ENCODE measurements at places on chromosomes 16 and 17.

- DNase-seq, result peak; percentile 5
These were observed 850 bp downstream of the PPM1E start for GRCh38 chr17:58756246-58757161.

DNA sequence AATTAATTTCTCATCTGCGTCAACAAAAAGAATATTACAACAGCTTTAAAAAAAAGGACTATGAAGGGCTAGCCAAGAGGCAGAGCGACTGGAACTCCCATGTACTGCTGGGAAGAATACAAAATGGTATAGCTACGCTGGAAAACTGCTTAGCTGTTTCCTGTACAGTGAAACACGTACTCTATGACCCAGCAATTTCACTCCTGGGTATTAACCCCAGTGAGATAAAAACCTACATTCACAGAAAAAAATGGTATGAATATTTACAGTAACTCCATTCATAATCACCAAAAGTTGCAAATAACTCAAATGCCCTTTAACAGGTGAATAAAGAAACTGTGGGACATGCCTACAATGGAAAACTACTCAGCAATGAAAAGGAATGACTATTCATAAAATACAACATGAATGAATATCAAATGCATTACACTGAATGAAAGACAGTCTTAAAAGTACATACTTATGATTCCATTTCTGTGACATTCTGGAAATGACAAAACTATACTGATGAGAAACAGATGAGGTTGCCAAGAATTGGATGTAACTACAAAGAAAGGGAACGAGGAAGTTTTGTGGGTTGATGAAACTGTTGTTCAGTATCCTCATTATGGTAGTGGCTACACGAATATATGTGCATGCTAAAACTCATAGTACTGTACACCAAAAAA is 27.6 kb downstream of the CMTM4 start:
- DNase-seq, result no peak

DNA sequence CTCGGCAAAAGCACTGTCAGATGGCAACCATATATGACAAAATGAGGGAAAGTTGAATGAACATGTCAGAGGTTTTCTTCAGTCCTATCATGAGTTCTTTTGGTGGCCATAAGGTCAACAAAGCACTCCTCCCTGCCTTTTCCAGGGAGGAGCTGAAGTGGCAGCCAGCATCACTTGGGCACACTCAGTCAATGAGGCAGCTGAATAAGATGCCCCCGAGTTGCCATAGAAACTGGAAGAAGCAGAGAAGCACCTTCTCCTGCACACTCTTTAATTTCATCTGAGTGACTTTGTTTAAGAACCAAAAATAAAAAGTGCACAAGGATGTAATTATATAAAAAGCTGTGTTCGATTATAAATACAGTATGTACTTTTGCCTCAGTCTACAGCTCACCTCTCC is 16.0 kb downstream of the KCNJ2 start:
- DNase-seq, result no peak

- no peak for DNase-seq
These were observed 51.4 kb downstream of the USP22 start for GRCh38 chr17:20991276-20992037.

DNA sequence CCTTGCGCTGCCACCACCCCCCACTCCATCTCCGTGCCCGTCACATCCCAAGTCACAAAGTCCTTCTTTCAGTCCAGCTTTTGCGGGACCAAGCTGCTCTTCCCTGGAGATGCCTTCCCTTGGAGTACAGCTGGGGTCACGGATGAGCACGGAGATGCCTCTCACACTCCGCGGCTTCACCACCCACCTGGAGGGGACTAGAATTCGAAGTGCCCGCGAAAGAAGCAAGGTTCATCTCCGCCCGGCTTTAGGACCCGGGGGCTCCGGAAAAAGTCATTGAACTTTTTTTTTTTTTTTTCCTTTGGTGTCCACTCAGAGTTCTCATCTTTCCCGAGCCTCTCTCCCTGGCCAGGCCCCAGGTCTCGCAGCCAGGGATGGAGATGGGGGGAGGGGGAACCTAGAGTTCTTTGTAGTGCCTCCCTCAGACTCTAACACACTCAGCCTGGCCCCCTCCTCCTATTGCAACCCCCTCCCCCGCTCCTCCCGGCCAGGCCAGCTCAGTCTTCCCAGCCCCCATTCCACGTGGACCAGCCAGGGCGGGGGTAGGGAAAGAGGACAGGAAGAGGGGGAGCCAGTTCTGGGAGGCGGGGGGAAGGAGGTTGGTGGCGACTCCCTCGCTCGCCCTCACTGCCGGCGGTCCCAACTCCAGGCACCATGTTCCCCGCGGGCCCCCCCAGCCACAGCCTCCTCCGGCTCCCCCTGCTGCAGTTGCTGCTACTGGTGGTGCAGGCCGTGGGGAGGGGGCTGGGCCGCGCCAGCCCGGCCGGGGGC is at the start of gene FKBP10:
FKBP10 (plus strand) TSS at position 624 of the 771 bp plus-strand sequence; CDS start at position 655, 31 bp downstream.
- peak; percentile 50 for DNase-seq

DNA sequence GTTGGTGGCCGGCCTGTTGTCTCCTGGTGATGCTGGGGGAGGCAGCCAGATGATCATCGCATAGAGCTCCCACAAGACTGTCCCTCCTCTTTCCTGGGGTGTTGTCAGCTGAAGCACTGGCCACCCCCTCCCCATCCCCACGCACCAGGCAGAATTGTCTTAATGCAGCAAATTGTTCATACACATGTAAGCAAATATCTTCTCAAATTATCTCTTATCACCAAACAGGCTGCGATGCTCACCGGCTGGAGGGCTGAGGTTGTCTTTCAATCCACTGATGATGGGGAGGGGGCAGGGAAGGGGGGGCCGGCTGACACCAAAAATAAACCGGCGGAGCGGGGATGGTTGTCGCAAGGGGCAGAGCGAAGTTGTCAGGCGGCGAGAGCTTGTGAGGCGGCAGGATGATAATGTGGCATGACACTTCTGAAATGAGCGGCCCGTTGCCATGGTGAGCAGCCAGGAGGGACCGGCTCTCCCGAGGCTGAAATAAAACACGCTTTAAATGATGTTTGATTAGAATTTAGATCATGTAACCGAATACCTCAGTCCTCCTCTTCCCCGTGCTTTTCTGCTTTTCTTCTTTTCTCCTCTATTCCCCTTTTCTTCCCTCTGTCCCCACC is 59.8 kb downstream of the MRM1 start:
- no peak for DNase-seq

- no peak for DNase-seq
These were observed 89.3 kb upstream of the PLEKHM1 start for GRCh38 chr17:45579529-45580495.

DNA sequence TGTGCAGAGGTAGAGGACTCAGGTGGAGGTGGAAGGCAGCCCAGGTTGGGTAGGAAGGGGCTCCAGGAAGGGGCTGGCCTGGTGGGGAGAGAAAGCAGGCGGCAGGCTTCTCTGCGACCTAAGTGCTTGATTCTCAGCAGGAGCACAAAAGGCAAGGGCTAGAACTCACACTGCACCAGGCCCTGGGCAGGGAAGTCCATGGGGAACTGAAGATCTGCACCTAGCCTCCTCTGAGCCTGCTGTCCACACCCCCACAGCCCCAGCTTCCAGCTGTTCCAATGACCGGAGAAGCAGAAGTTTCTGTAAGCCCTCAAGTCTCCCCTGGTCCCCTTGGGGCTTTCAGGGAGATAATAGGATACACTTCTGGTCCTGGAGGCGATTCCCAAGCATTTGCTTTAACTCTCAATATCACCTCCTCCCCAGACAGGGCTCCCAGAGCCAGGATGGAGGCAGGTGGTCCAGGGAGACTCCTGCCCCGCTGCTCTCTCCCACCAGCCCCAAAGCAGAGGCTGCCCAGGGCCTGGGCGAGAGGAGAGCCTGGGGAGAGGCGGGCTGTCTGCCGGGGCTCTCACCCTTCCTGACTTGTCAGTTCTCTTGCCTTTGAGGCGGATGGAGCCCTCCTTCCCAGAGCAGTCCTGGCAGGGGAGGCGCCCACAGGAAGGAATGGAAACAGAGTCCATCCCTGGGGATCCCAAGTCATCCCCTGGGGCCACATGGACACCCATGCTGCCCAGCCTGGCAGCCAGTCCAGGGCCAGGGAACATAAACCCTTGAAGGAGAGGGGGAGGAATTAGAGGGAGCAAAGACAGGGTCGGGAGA is 126.0 kb downstream of the RBFOX3 start:
- no peak for DNase-seq

GRCh38 chr17:9676820-9677310 is 31.5 kb downstream of the USP43 start:
- no peak for DNase-seq

- DNase-seq, result no peak
These were observed 195.5 kb downstream of the ZFHX3 start for GRCh38 chr16:72852421-72852820.

DNA sequence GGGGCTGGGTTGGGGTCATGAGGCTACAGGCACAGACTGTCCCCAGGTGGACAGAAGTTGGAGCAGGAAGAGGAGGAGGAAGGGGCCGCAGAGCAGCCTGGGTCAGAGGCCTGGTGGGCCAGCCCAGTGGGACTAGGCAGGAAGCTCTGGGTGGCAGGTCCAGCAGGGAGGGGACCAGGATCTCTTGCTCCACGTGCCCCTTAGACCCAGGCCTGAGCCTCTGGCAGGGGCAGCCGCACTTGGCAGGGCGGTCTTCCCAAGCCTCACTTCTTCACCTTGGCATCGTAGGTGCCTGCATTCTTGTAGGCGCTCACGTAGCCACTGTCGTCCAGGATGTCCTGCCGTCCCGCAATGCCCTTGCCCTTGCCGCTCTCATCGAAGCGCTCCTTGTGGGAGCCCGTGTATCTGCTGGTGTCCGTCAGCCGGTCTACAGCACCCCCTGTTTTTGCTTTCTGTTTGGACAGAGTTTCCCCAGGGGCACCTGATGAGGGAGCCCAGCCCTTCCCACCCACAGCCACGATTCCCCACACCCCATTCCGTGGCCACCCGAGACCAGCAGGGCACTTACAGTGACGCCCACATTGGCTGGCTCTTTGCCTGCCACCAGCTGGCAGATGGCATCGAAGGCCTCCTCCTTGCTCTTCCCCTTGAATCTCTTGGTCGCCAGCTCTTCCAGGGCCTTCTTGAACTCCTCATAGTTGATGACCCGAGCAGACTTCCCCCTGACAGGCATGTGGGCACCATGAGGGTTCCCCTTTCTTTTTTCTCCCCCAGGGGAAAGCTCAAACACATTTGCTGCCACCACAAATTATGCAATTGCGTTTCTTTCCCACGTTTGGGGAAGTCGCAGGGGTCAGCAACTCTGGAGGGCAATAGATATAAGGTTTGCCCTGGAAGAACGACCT is 3.1 kb downstream of the TPPP3 start:
- DNase-seq, result no peak

DNA sequence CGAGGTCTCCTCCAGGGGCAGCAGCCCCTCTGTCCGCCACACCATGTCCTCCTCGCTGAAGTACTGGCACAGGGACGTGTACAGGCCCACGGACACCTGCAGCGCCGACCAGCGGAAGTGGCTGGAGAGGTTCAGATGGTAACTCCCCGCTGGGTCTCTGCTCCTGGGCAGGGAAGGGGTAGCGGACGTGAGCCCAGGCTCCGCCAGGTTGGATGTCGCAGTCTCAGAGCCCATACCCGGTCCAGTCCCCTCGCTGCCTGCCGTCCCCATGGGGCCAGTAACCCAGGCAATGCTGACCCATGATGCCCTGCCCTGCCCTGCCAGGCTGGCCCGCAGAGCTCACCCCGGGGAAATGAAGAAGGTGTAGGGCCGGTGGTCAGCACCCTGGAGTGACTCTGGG is 33.2 kb downstream of the PKD1 start:
- DNase-seq, result no peak

DNA sequence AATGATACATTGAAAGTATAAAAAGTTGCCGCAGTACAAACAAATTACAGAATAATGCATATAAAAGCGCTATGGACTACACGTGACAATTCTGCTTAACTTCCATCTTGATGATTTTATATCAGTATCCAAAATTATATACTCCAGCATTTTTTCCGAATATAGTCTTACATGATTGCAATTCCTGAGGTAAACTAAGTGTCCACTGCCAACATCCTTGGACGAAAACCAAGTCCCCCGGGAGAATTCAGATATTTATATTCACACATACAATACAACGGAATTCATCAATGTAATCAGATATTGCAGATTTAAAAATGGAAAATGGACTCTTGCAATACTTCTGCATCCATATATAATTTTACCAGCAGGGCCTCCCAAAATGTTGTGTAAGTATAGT is 8.9 kb upstream of the MYH11 start:
- no peak for DNase-seq

DNA sequence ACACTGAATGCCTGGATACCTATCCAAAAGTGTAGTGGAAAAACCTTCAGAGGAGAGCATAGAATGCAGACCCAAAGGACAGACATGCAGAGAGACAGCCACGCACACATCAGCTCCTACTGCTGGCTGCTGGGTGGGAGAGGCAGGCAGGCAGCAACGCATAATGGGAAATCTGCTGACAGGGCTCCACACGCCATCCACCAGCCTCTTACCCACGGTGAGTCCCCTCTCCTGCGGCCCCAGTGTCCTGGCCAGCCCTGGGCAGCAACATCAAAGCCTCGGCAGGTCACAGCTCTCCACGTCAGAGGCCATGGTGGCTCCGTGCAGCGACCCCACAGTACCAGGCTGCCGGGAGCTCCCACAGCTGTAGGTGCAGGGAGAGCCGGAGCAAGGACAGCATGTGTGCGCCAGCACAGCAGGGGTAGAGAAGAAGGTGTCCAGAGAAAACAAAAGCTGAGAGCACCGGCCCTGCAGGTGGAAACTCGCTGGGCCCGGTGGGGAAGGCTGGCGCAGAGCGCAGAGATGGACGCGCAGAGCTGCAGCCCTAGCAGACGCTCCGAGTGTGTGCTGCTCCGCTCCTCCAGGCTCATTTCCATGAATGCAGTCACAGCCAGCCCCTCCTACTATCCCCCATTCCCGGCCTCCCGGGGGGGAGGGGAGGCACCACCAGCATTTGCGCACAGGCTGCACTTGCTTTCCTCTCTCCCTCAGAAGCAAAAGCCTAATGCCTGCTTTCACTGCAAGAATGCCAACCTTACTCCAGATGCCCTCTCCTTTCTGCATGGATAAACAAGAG is 58.9 kb downstream of the CYTH1 start:
- no peak for DNase-seq

GRCh38 chr16:69417520-69418199 is 6.8 kb upstream of the CYB5B start:
- no peak for DNase-seq

DNA sequence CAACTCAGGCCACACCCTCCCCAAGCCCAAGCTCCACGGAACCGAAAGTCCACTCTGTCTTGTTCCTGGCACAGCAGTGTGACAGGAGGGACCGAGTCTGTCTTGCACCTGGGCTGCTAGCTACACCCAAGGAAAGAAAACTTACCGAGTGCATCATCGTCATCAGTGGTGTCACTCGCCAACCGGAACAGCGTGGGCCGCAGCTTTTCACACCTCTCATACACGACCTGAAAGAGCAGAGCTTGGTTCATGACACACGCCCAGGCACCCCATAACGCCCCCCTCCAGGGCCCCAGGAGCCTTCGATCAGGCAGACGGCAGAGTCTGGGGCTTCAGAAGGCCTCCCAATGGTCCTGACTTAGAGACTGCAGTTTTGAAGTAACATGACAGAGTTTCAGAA is 27.5 kb downstream of the GGA2 start:
- no peak for DNase-seq

DNA sequence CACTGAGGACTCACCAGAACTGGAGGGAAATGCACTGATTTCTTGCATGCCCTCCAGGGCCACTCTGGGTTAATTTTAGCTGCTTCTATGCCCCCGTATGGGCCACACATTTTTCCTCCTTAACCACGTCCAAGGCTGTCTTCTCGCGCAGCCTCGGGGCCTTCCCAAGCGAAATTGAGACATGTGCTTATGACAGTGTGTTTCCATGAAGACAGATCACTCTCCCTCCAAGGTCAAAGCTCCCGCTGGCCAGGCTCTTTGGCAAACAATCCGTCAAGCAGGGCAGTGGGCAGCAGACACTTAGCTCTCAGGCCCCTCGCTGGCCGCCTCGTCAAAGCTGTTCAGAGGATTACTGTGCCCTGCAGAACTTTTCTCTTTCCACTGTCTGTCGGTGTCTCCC is 243.0 kb upstream of the N4BP1 start:
- DNase-seq, result no peak

Data from stimulated activated naive CD4-positive, alpha-beta T cell (primary cell).